Activated T-helper 1 cell treated with anti-CD3 and anti-CD28 coated beads, Interleukin-2, amount 50 U/mL, for 16 hours (primary cell): ENCODE measurements at places on chromosomes 6 and 20.

DNA sequence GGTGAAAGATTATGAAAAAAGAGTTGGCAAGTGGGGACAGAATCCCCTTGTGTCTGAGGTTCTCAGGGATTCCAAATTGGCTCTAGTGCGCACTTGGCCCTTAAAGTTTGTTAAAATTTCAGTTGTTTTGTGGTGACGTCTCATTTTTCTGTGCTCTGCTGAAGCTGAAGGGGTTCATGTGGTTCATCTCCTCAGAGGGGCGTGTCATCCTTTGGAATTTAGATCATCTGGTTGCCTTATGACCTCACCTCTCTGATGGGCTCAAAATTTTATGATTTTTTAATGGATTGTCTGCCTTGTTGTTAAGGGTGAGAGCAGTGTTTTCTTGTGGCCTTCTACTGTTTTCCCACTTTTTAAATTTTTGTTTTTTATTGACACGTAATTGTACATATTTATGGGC, 20.3 kb downstream of the CYB5R4 start:
- DNase-seq = no peak

DNA sequence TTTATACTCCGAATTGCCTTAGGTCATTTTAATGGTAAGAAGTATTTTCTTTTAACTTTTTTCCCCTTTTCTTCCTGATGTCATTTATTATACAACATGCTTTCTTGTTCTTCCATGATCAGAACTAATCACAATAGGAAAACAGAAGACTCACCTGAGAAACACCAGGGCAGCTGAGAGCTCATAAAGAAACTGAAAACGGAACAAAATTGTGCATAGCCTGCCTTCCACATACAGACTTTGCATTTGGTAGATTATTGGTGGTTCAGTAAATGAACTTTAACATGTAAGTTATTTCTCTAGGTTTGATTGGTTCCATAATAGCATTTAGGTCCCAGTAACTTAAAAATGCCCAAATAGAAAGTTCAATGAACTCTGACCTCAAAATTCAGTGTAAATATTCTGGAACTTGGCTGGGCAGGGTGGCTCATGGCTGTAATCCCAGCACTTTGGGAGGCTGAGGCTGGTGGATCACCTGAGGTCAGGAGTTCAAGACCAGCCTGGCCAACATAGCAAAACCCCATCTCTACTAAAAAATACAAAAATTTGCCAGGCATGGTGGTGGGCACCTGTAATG, 161.1 kb upstream of the DTNBP1 start:
- no peak for DNase-seq

DNA sequence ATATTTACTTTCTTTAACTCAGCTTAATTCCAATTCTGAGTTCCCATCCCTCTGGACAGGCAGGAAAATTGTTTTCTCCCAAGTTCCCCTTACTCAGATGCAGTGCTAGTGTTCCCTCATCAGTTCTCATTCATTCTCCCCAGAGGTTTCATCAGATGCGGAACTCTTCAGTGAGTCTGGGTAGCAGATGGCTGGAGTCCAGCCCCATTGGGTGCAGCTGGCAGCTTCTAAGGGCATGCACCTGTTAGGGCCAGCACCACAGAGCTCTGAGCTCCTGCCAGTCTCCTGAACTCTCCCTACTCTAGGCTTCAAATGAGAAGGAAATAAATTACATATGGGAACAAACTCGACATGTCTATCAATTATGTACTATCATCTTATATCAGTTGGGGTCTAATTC, 76.6 kb downstream of the SOD2 start:
- DNase-seq = no peak

DNA sequence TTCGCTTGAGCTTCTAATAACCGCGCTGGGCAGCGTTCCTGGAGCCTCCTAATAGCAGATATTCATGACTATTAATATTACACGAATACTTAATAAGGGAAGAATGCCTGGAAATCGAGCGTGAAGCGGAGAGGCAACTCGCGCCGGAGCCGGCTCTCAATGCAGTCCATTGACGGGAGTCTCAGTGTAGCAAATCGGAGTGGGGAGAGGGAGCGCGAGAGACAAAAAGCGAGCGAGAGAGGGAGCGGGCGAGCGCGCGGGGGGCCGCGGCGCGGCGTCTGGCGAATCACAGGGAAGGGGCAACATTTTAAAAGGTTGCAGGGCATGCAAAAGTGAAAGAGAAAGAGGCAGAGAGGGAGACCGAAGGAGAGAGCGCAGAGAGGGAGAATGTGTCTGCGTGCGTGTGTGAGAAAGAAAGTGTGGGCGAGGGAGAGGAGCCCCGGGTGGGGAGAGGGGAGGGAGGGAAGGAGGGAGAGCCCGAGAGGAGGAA, 2.9 kb downstream of the TFAP2A start:
- DNase-seq = peak; percentile 15

GRCh38 chr6:158662954-158663624, 13.2 kb downstream of the SYTL3 start:
- no peak for DNase-seq

DNA sequence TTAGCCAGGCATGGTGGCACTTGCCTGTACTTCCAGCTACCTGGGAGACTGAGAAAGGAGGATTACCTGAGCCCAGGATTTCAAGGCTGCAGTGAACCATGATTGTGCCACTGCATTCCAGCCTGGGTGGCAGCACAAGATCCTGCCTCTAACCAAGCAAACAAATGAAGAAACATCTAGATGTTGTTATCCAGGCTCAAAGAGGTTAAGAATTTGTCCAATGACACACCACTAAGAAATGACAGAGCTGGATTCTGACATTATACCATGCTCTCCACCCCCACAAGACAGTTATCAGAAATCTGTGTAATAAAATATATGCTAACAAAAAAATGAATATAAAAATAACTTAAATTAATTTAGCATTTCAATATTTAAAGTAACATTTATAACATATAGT, 925.5 kb upstream of the SLC35B3 start:
- no peak for DNase-seq

GRCh38 chr6:107578642-107579341, 88.9 kb downstream of the SOBP start:
- no peak for DNase-seq
